ENCODE measurements at places on chromosomes 4 and X. TPM values are rescaled to one million over a fixed set of nuclear protein-coding genes. Genes with fewer than 3 reads are reported as not detected.

- DNase-seq = no peak
Observed at GRCh38 chr4:153243468-153243867, 39.2 kb downstream of the TRIM2 start.

DNA sequence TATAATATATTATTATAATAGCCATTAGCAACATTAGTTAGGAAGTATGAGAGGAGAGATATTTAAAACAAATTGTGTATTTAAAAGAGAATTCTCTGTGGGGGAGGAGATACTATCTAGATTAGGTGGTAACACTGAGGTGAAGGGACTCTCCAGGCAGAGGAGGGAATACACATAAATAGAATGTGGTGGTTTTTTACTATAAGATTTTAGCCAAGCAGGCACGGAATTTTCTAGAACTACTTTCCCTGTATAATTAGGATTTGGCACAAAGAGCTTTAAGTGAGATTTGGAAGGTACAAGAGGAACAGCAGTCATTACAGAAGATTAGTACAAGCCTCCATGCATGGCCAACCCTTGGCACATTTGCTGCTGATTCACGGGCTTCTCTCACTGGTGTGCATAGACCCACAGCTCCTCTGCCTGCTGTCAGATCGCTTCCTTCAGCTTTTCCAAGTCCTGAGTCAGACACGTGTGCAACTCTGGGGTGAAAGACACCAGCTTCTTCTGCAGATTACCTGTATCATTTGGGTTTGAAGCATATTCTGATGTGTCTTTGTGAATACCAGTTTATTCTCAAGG, 685.5 kb downstream of the KCTD8 start:
- no peak for DNase-seq

DNA sequence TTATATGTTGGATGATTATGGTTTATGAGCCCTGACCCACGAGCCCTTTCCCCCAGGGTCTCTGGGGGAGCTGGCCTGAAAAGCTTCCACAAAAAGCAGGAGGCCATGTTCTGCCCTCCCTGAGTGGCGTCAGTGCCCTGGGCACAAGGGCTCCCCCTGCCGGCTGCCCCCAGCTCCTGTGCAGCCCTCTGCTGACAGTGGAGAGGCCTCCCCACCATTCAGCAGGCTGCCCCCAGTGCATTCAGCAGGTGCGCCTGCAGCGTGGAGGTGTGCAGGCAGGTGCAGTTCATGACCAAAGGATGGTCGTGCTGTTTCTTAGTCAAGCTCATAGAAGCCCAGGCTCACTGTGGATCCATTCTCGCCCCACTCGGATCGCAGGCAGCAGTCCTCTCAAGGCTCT, 12.5 kb upstream of the S100P start:
- DNase-seq = no peak

DNA sequence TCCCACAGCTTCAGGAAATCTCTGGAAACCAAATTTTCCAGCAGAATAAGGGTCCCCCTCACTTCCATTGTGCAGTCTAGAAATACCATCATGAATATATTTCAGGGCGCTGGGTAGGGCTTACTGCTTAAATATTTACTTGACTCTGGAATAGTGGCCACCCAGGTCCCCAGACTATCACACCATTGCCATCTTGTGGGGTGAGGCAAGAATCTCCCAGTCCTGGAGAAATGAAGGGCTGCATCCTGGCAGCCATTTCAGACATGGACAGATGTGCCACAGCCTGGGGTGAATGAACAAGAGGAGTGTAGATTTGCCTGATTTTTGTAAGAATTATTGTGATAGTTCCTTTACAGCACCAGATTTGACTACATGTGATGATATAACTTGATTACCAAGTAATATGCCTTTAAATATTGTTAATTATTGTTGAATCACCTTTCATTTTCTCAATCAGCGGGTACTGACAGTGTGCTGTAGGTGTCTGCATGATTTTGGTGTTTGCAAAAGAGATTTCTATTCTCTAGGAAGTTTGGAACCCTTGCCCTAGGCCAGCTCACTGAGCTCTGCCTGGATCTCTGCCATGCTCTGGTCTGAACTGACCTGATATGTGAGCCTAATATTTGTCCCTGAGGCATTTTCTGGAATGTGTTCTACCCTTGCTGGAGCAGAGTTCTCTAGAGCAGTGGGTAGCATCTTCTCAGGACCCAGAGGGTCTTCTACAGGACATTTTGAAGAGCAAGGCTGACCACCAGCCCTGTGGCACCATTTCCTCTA, 183.4 kb downstream of the KIT start:
- no peak for DNase-seq

- DNase-seq = no peak
Observed at GRCh38 chrX:10922835-10923234, 188.3 kb upstream of the HCCS start.

- no peak for DNase-seq
Observed at GRCh38 chr4:147597561-147597960, 19.6 kb upstream of the TMEM184C start.

GRCh38 chr4:102612824-102613366, 111.7 kb downstream of the NFKB1 start:
- DNase-seq = no peak

DNA sequence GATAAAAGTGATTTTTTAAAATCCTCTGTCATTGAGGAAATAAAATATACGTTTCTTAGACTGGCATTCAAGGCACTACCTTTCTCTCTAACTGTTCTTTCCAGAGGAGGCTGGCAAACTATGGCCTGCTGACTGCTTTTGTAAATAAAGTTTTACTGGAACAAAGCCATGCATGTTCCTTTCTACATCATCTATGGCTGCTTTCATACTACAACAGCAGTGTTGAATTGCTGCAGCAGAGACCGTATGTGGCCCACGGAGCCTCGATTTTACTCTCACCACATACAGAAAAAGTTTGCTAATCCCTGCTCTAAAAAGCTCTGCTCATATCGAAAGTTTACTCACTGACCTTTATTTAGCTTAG, 20.2 kb downstream of the SETD7 start:
- no peak for DNase-seq

GRCh38 chrX:52852110-52852860, 15.6 kb downstream of the XAGE3 start:
- no peak for DNase-seq

GRCh38 chr4:74260036-74260435, 48.2 kb upstream of the EPGN start:
- no peak for DNase-seq

Gene PPBP
- 55.0 TPM for total RNA-seq

DNA sequence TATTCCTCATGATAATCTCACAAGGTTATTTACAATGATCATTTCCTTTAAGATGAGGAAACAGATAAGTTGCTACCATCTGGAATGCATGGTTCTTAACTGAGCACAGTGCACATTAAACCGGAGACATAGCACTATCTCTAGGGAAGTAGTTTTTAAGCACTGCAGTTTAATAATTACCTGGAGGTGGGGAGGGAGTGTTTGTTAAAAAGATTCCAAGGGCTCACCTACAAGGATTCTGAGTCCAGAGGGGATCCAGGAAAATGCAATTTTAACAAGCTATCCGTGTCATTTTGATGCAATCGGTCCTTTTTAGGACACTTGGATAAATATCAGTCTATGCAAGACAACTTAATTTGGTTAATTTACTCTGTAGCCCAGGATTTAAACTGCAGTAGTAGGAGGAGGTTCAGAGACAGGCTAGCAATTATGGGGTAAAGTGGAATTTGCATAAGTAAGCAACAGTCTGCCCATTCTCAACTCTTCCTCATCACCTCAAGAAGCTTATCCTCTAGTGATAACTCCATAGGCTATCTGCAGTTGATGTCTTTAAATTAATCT, 2.8 kb upstream of the PDLIM5 start:
- DNase-seq = no peak

Measured in liver (tissue), 10 donors.